Stimulated activated CD8-positive, alpha-beta memory T cell treated with anti-CD3 and anti-CD28 coated beads, Interleukin-4, amount 100 ng/mL, for 1 hour (primary cell): ENCODE measurements at places on chromosomes 6 and 20.

DNA sequence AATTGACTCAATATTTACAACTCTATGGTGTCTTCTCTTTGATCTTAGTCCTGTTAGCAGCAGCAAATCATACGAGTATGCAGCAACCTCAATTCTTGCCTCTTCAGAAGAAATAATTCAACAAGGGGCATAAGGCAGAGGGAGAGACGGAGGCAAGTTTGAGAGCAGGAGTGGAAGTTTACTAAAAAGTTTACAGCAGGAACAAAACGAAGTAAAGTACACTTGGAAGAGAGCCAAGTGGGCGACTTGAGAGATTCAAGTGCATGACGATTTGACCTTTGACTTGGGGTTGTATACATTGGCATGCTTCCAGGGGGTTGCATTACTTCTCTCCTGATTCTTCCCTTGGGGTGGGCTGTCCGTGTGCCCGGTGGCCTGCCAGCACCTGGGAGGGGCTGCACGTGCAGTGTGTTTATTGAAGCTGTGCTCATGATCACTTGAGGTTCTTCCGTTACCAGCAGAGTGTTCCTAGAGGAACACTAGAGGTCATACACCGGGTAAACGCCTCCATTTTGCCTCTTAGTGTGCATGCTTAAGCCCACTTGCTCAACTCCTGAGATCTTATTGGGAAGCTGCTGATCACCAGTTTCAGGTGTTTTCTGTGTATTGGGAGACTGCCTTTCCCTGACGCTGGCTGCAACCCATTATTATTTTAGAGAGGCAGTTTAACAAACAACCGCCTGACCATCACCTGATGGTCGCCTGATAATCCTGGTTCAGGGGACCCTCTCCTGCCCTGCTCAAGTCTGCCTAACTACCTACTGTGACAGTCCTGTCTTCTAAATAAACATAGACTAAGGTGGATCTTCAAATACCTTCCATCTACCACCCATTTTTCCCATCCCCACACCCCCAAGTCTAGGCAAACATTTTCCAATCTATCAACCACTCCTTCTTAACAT, 172.4 kb upstream of the MYLIP start:
- DNase-seq, result no peak

GRCh38 chr6:166526937-166527336, 59.5 kb downstream of the RAMACL start:
- no peak for DNase-seq

DNA sequence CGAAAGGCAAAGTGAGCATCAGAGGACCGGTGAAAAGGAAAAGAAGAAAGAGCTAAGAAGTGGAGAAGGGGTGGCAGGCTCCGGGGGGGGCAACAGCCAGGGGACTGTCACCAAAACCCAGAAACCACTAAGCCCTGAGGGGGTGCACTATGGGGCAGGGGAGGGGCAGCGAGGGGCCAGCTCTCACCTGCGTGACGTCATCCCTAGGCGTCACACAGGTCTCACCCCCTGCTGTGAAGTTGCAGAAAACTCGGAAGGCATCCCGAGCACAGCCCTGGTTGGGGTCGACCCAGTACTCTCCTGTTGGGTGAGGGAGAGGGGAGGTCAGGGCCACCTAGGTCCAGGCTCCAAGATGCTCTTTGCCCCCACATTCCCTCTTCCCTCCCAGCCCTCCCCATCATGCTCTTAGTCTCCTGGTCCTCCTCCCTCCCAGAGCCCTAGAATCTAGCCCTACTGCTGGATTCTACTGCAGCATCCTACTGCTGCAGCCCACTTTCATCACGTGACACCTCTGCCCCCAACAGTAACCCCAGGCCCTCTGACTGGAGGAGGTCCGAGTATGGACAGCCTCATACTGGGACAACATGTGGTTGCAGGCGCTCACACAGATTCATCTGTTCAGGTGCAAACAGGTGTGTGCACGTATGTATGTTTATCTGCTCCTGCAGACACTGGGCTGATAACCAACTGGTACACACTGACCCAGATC, 27.4 kb downstream of the COL11A2 start:
- no peak for DNase-seq

GRCh38 chr6:33118525-33119123, 42.8 kb downstream of the HLA-DPB1 start:
- DNase-seq, result no peak

DNA sequence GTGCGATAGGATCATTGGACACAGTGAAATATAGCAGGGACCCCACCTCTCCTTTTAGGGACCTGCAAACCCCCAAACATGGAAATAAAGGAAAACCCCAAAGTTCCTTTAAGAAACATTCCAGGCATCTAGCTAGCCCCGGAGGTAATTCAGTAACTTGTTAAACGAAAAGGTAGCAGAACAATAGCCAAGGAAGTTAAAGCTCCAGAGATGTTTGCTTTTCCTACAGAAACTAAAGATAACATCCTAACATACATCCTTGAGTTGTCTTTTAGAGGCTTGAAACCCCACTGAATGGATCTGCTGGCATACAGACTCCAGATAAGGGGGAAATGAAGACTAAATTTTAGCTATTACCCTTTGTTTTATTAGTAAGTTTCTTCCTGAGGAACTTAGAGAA, 51.0 kb downstream of the FAM184A start:
- no peak for DNase-seq

GRCh38 chr6:166056637-166057036, 111.0 kb downstream of the TBXT start:
- no peak for DNase-seq

DNA sequence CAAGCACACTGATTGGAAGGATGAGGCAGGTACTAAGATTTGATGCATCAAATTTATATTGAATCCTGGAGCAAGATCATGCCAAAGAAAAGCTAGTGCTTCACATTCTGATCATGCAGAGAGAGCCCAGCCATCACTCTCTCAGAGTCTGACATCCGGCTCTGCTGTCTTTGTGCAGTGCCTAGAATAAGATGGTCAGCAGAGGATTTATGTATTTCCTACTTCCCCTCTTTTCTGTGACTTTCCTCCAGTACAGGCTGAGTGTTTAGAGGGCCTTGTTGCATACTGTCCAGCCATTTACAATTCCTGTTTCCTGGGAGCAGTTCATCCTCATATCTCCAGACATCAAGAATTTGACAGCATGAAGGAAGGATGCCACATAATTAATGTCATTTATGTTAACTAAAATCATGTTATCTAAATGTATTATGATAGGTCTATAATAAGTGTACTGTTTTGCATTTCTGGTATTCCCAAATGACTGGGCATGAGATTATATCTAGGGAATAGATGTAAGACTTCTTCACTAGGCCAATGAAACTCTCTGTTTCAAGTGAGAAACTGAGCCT, 167.6 kb downstream of the EPM2A start:
- DNase-seq, result no peak

- no peak for DNase-seq
Measured at GRCh38 chr6:139846538-139847456, 472.3 kb upstream of the CITED2 start.

DNA sequence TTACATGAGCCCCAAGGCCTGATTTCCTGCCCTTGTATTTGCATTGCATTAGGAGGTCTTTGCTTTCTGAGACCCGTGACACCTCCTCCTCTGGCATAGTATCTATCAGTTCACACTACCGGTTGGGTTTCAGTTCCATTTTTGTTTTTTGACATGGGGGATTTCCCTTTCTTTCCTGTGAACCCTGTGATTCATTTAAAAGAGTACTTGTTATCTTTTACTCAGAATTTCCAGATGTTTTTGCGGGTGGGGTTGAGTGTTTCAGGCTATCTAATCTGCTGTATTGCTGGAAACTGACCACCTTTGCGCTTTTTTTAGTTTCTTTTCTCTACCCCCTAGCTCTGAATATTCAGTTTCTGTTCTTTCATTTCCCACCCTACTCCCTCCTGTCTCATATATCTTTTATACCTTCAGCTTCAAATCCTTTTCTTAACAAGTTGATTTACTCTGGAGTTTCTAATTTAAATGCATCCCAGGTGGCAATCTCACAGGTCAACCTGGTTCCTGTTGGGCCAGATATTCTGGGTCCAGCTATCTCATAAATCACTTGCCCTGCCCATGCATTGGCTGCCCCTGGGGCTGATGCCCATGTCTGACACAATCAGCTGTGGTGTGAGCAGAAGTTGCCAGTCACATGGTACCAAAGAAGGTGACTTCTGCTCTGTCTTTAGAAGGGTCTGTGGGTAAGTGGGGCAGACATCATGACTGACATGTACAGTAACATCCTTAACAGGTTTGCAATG, 14.3 kb upstream of the NCOA3 start:
- DNase-seq, result peak; percentile 9

GRCh38 chr20:50789968-50790650, 4.8 kb upstream of the BCAS4 start:
- no peak for DNase-seq

DNA sequence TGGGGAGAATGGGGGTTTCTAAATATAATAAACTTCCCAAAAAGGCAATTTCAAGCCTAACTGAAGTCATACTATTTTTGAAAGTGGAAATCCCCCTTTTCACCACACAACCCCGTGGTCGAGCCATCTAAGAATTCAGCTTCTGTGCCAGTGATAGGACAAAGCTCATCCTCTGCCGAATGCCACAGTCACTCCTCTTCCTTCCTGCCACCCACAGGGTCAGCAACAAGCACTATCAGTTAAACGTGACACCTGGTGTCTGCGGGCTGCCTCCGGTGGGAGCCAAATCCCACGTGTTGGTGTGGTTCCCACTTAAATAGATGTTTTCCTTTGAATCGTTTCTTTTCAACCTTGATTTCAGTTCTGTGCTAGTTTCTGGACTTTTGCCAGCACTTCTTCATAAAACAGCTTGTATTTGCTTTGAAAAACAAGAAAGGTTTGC, 60.7 kb downstream of the TNFAIP3 start:
- peak; percentile 39 for DNase-seq

GRCh38 chr20:60071965-60072364, 113.7 kb downstream of the CDH26 start:
- no peak for DNase-seq
